ENCODE measurements at places on chromosomes 5 and 9. TPM values are rescaled to one million over a fixed set of nuclear protein-coding genes. Genes with fewer than 3 reads are reported as not detected.

Gene AQP7
- total RNA-seq = not detected

Gene ZNF189
- total RNA-seq = 15.5 TPM

Gene SPINK13
- not detected for total RNA-seq

Gene FRMPD1
- not detected for total RNA-seq

Gene SPATA31E1
- not detected for total RNA-seq

Gene WDR38
- total RNA-seq = 0.12 TPM

Gene SLF1
- 15.1 TPM for total RNA-seq

Gene SLU7
- total RNA-seq = 73.9 TPM

Gene NR2F1-AS1
- total RNA-seq = 29.2 TPM

Gene CDH9
- total RNA-seq = not detected

Gene ZNF474
- 0.24 TPM for total RNA-seq

Gene FOXI1
- total RNA-seq = not detected

Gene SV2C
- total RNA-seq = under 0.01 TPM

Gene SLC1A1
- total RNA-seq = 6.0 TPM

Gene ADAMTS6
- 14.3 TPM for total RNA-seq

Gene ACOT12
- not detected for total RNA-seq

Gene RGS7BP
- not detected for total RNA-seq

Gene RNF180
- under 0.01 TPM for total RNA-seq

DNA sequence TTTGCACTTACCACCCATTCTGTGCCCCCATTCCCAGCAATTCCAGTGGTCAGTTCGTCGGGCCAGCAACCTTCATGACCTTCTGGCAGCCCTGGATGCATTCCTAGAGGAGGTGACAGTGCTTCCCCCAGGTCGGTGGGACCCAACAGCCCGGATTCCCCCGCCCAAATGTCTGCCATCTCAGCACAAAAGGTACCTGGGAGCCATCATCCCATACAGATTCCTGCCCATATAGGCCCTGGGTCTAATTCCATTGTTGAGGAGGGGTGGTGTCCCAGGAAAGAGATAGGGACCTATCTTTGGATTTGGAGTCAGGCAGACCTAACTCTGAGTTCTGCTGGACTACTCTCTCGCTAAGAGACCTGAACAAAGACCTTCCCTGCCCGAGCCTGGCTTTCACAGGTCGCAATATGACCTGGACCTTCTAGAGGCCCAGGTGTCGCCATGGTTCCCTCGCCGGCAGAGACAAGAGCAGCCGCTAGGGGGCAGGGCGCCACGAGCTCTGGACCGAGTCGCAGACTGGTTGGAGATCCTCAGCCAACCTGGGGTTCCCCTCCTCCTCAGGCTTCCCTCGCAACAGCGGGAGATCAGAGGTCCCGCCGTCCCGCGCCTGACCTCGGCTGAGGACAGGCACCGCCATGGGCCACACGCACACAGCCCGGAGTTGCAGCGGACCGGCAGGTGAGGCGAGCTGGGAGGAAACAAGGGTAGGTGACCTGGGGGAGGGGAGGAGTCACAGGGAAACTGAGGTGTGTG is 3.1 kb downstream of the SLC4A9 start:
- DNase-seq = peak; percentile 45

GRCh38 chr9:18706648-18707047 is 232.7 kb downstream of the ADAMTSL1 start:
- DNase-seq = no peak

DNA sequence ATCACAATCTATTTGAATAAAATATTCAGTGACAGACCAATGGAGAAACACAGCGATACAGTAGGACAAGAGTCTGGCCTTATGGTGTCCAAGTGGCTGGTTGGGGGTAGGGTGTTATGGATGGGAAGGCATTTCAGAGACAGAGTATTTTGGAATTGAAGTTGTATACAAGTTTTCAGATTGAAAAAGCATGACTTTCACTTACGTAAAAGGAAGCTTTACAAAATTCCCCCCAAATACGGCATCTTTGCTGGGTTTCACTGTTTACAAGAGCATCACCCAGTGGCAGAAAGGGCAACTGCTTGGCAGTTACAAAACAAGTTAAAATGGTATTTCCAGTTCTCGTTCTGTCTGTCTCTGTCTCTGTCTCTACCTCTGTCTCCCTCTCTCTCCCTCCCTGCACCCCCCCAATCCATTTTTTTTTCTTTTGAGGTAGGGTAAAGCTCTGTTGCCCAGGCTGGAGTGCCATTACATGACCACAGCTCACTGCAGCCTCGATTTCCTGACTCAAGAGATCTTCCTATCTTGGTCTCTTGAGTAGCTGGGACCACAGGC is 86.2 kb downstream of the PTPN3 start:
- DNase-seq = peak; percentile 46

DNA sequence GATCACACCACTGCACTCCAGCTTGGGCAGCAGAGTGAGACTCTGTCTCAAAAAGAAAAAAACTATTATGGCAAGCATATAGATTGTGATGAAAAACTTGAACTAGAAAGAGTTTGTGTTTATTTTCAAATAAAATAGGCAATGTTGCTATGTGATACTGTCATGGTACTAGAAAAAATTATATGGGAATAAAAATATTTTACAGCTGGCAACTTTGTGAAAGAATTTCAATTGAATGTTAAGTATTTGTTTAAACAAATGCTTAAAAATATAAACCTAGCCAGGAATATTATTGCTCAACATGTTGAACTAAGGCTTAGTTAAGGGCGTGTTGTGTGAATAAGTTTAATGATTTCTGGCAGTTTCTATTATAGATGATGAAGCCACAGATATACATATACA is 31.7 kb downstream of the HSDL2 start:
- no peak for DNase-seq

DNA sequence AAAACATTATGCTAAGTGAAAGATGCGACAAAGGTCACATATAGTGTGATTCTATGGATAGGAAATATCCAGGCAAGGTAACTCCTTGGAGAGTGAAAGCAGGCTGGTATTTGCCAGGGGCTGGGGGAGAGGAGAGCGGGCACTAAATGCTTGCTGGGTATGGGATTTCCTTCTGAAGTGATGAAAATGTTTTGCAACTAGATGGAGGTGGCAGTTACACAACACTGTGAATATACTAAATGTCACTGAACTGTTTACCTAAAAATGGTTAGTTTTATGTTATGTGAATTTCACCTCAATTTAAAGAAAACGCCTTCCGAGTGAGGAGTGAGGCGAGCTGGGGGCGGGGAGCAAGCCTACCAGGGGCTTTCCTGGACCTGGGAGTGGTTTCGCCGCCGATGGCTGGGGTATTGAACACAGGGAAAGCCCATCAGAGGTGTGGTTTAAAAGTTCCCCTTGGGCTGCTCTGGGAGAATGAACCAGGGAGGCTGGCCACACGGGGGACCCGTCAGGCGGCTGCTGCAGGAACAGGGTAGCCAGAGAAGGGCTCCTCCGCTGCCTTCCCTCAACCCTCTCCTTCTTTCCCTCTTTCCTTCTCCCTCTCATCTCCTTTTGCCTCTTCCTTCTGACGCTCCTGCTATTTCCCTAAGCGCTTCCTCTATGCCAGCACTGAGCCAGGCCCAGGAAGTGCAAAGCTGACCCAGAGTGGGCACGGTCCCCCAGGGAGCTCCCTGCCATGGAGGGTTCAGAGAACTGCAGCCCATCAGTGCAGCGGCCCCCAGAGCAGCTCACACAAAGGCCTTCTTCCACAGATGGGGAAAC is 4.9 kb downstream of the AKNA start:
- no peak for DNase-seq

DNA sequence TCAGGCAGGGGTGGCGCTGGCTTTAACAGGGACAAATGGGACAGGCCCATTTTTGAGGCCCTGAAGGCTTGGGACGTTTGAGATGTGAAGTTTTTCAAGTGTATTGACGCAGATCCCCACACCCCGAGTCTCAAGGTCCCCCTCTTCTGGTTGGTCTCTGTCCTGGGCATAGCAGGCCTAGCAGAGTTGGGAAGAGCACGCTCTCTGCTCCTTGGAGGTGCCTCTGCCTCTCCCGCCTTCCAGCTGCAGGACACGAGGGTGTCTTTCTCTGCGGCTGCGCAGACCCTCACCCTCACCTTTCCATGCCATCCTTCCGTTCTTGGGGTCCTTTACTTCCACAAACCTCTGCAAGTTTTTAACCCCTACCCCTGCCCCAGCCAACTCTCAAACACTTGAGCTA is 18.6 kb downstream of the ADAMTSL2 start:
- DNase-seq = no peak

DNA sequence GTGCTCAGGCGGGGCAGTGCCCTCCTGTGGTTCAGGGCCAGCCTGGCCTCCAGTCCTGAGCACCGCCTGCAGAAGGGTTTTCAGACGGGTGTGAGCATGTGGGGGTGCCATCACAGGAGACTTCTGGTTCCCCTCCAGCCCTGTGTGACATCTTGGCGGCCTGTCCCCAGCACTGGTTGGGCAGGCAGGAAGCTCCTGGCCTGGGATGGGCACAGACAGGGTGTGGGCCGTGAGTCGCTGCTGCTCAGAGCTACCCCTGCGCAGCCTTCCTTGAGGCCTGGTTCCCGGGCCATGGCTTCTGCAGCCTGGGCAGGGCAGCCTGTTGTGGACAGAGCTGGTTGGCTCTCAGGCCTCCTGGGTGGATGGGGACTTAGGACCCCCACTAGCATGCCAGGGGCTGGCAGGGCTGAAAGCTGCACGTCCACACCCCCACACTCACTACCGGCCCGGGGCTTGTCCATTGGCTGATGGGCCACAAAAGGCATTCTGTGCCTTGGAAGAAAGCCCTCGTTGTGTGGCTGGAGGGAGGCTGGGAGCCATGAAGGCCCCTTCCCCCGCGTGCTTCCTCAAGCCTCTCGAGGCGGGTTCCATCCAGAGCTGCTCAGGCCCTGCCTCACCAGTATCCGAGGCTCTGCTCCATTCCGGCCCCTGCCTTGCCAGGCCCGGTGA is 58.7 kb downstream of the RXRA start:
- no peak for DNase-seq

- peak; percentile 35 for DNase-seq
Measured at GRCh38 chr5:53170746-53171349, 61.3 kb upstream of the MOCS2 start.

DNA sequence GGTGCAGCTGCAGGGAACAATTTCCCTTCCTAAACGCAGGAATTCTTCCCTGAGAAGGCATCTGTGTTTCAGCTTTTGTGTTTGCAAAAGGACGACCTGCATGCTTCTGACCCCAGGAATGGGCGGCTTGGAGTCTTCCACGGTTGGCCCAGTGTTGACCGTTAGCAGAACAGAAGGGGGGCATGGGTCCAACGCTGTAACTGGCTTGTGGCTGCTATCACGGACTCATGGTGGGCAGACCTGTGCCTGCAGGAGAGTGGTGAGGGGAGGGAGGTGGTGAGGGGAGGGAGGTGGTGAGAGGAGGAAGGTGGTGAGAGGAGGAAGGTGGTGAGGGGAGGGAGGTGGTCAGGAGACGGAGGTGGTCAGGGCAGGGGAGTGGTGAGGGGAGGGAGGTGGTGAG is 388.6 kb upstream of the IRX4 start:
- no peak for DNase-seq

GRCh38 chr5:139148306-139148705 is 49.9 kb downstream of the SIL1 start:
- DNase-seq = no peak

DNA sequence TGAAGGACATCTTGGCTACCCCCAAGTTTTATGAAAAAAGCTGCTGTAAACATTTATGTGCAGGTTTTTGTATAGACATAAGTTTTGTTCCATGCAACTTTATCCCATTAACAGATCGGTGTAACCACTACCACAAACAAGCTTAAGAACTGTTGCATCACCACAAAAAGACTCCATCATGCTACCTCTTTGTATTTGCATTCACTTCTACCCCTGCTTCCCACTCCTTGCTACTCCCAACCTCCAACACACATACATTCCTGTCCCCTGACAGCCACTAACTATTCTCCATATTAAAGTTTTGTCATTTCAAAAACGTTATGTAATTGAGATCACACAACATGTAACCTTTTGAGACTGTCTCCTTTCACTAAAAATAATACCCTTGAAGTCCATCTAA is 57.8 kb upstream of the LHFPL2 start:
- no peak for DNase-seq

- DNase-seq = no peak
Measured at GRCh38 chr9:34517185-34517584, 5.6 kb downstream of the ENHO start.

- DNase-seq = peak; percentile 70
Measured at GRCh38 chr9:137757613-137758029, 120.0 kb upstream of the CACNA1B start.

- no peak for DNase-seq
Measured at GRCh38 chr9:31302620-31303418, 1081.6 kb upstream of the ACO1 start.

DNA sequence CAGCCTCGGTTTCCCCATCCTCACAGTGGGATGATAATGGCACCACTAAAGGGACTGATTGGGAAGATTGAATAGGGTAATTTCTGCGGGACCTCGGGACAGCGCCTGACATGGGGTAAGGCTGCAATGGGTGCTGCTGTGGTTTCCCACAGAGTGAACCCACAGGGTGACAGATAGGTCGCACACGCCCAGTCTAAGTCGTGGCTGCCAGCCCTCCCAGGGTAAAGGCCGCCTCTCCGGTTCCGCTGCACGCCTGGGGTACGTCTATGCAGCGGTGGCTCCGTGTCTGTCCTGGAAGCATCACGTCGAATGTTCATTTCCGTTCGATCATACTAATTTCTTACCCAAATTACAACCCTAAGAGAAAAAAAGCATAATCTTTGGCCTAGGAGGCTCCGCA is 631 bp downstream of the CFAP77 start:
- no peak for DNase-seq

- peak; percentile 37 for DNase-seq
Measured at GRCh38 chr5:68315679-68316271, 100.2 kb downstream of the PIK3R1 start.

DNA sequence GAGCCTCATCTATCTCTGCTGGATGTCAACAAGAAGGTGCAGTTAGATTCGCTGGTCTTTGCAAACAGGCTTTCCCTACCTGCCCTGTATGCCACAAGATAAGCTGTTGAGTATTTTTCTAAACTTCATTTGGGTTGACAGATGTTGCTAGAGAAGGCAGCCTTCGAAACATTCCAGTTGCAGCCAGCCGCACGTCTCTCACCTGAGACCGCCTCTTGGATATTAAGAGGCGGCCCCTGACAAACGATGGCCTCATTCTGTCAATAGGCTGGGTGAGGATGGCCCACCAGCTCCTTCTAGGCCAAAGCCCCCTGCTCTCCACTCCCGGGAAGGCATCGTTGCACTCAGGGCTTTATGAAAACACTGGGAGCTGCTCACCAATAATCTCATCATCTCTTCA is 181.6 kb downstream of the DAB2IP start:
- no peak for DNase-seq
